ENCODE measurements at places on chromosomes 1 and 21. TPM values are rescaled to one million over a fixed set of nuclear protein-coding genes. Genes with fewer than 3 reads are reported as not detected.

DNA sequence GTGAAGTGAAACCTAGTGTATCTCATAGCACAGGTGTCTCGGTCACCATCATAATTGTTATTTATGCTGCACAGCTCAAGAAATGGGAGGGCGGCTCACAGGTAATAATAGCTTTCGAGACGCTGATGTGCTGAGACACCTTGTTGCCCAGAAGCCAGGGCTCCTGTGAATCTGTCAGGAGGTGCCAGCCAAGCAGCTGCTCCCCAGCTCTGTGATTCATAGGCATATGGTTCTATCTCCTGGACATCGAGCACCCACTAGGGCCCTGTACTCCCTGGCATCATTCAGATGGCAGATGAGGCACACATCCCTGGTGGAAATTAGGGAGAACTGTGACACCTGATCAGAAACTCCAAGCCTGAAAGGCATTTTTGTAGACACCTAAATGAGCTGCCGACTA, 53.5 kb downstream of the SYT6 start:
- no peak for DNase-seq

Gene GPR37L1
- 0.21 TPM for total RNA-seq

GRCh38 chr1:27006683-27007082, 6.0 kb downstream of the TENT5B start:
- DNase-seq, result peak; percentile 40

GRCh38 chr1:8791819-8792218, 25.6 kb downstream of the RERE start:
- no peak for DNase-seq

GRCh38 chr1:19800076-19800804, 524 bp upstream of the TMCO4 start:
- peak; percentile 78 for DNase-seq

Gene PPP1R12B
- total RNA-seq, result 620 TPM

DNA sequence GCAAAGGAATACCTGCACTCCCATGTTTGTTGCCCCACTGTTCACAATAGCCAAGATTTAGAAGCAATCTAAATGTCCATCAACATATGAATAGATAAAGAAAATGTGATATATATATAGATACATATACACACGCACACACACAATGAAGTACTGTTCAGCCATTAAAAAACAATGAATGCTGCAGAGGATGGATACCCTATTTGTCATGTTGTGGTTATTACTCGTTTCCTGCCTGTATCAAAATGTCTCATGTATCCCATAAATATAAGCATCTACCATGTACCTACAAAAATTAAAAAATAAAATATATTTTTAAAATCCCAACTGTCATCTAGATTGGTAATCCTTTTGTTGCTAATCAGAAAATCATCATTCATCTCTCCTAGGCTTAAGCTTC, 634.8 kb upstream of the ADGRL2 start:
- no peak for DNase-seq

DNA sequence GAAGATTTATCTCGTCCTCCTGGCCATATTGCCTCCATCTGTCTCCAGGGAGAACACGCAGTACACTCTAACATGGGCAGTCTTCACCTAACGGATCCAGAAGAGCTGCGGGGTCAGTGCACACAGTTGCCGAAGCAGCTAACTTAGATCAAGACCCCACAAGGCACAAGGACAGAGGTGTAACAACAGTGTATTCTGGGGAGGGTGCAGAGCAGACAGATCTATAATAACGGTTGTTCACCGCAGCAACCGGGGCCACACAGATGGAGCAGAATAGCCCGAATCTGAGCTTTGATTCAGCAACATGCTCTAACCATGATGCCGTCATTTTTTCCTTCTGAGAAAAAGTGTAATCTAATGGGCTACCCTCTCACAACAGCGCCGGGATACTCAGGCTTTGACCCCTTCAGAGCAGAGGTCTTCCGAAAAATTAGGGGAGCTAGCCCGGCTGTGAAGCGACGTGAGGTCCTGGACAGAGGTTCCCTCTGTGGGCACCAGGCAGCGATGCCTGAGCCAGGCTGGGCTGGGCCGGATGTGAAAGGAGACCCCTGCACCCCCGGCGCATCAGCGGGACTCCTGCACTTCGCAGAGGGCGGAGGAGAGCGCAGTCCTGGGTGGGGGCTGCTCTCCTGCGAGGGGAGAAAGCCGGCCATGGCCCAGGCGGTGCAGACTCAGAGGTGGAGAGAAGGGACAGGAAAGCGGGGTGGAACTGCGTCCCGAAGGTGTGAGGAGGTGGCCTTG, 57.5 kb downstream of the BCL9 start:
- peak; percentile 81 for DNase-seq

DNA sequence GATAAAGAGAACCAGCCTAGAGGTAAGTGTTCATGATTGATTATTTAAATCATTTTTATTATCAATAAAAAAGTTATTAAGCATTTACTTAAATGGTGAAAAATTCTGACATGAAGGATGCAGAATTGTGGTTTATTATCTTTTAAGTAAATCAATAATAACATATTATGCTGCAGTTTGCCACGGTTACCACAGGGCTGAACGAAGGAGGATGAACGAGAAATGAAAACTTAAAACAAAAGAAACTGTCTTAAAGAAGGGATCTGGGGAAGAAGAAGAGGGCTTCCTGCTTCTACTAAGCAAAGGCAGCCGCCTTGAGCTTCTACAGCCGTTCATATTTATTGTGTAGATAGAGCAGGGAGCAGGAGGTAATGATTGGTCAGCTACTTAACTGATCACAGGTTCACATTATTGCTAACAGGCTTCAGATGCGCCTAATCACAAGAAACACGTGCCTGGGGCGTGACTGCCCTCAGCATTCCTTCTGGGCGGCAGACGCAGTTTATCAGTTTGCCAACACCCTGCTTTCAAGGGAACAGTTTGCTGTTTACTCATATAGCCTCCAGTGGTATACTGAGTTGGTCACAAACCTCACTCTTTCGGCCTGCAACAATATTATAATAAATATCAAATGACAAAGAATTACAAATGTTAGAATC, 5.8 kb upstream of the FNBP1L start:
- no peak for DNase-seq

GRCh38 chr1:224632921-224633321, 16.8 kb downstream of the CNIH3 start:
- no peak for DNase-seq

- no peak for DNase-seq
These were observed 65.2 kb downstream of the LRRC8C start for GRCh38 chr1:89698020-89698560.

GRCh38 chr21:40835184-40835694, 11.7 kb downstream of the DSCAM start:
- DNase-seq, result no peak

DNA sequence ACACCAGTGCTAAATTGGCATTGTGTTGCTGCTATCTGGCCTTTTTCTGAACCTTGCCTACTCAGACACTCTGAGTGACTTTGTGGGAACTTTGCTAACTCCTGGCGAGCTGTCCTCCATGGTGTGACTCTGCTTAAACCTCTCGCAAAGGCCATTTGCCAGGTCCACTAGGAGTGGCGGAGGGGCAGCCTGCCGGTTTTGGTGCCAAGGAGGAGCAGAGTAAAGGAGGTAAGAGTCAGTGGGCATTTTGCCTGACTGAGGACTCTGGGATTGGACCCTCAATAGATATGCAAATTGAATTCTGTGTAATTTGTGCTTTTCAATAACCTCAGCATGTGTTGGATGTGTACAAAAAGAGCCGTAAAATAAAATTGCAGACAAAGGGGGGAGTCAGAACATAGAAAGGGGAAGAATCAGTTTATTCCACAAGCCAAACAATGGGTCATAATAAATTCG, 386.6 kb upstream of the NFIA start:
- peak; percentile 72 for DNase-seq

DNA sequence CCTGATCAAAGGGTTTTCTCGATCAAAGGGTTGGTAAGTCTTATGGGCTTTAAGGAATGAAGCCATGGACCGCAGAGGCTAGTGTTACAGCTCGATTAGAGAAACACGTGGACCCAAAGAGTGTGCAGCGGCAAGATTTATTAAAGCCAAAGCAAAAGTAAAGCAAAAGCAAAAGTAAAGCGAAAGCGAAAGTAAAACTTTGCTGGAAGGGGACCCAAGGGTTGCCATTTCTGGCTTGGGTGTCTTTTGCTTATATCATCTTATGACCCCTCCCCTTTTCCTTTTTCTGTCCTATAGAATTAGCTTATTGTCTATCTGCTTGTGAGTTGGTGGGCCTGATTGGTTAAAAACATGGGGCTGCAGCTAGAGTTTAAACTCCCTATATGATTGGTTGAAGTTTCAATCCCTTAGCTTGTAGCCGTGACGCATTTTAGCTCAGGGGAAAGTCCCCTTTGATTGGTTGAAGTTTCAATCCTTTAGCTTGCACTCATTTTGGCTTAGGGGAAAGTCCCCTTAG, 957.0 kb downstream of the AMY1C start:
- no peak for DNase-seq

DNA sequence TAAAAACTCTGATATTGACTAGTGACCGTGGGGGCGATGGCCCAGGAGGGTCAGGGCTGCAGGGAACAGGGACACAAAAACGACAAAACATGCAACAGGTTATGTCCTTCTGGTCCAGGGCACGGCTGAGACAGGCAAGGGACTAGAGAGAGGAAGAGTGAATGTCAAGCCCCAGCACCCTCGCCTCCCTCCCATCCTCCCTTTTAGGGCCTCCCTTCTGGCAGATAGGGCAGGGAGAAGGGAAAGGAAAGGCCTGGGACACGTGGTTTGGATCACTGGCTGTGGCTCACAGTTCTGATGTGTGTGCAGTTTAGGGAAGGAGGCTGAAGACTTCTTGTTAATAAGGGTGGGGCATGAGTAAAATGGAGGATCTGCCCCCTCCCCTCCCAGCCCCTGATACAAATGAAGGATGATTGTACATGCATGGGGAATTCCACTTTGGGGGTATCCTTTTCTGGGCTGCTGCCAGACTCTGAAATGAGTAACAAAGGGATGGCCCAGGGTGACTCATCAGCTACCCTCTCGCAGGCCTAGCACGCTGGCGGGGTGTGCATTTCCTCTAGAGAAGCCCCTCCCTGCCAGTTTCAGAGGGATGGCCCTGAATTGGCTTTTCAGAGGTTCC, 14.2 kb downstream of the CAPN2 start:
- DNase-seq, result peak; percentile 85

DNA sequence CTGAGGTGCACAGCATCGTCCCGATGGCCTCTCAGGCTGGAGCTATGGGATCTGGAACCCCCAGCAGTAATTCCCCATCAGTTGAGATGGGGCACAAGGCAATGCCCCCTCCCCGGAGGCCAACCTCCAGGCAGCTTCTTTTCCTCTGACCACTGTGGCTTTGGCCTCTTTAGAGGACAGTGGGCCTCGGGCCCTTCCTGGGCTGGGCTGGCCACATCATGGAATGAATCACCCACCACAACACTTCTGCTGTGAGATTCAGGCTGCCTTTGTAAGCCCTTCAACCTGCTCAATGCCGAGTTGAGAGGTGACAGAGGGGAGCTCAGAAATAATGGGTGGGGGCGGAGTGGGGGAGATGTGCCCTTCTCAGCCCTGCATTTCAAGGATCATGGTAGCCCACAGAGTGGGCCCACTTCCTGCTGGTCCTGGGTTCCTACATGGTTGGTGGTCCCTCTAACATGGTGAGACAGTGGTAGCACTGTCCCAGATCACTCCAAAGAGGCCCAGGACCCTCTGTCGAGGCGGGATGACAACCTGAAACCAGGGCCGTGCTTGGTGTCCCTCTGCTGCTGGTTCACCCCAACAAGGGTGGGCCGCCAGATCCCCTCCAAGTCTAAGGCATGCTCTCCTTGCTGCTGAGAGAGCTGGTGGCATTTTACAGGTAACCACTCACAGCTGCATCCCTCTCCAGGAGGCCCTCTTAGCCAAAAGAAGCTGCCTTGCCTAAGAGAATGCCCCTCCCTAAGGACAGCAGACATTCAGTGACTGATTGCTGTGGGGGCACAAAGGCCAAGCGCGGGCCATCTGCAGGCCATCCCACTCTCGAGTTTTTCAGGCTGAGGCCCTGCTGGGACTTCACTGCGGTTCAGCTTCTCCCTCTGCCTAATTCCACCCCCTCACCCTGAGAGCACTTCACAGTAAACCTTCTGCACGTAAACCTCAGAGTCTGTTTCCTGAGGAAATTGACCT, 29.7 kb upstream of the EVA1B start:
- DNase-seq, result no peak

GRCh38 chr1:112371775-112372174, 24.2 kb upstream of the CTTNBP2NL start:
- no peak for DNase-seq

- no peak for DNase-seq
These were observed 209.3 kb upstream of the C1orf105 start for GRCh38 chr1:172211221-172211620.

GRCh38 chr1:18093193-18093592, 14.4 kb upstream of the IGSF21 start:
- no peak for DNase-seq

Gene WNT4
- total RNA-seq, result 0.24 TPM

Gene CLCNKB
- total RNA-seq, result 4.7 TPM

Gene PER3
- 21.9 TPM for total RNA-seq

DNA sequence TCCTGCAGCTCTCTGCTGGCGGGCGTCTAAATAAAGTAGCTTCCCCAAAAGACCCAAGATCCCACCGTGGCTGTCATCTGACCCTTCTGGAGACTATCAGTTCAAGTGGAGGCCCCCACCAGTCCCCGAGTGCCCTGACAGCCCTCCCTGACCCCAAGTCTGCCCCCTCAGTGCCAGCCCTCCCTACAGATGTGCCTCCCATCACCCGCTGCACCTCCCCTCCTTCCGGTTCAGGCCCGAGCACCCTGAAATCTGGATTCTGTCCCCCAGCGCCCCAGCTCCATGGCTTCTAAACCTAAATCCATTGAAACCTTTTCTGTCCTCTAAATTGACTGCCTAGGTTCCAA, 595 bp downstream of the IL10RB start:
- DNase-seq, result peak; percentile 58

Gene KRTAP7-1
- total RNA-seq, result not detected

Gene S100A9
- total RNA-seq, result 167 TPM

- DNase-seq, result no peak
These were observed 204.9 kb downstream of the TBX15 start for GRCh38 chr1:118783095-118783758.

GRCh38 chr21:33976082-33977016, 60.7 kb upstream of the ATP5PO start:
- DNase-seq, result peak; percentile 70

DNA sequence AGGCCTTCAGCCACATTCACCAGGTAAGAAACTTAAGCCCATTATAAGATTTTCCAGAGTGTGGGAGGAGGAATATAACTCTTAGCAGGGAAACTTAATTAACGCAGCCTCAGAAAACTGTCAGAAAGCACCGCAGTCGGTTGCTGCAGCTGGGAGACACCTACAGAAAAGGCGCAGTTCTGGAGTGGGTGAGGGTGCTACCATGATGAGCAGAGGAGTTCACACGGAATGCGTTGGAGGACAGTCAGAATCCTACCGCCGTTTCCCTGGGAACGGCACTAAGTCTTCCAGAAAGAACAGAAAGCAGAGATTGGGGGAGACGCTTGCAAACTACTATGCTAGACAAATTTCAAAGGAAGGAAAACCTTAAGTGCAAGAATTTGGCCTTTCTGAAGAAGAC, 6.4 kb downstream of the ACTN2 start:
- DNase-seq, result no peak
